T-helper 17 cell (primary cell): ENCODE measurements at places on chromosomes 6 and 20.

DNA sequence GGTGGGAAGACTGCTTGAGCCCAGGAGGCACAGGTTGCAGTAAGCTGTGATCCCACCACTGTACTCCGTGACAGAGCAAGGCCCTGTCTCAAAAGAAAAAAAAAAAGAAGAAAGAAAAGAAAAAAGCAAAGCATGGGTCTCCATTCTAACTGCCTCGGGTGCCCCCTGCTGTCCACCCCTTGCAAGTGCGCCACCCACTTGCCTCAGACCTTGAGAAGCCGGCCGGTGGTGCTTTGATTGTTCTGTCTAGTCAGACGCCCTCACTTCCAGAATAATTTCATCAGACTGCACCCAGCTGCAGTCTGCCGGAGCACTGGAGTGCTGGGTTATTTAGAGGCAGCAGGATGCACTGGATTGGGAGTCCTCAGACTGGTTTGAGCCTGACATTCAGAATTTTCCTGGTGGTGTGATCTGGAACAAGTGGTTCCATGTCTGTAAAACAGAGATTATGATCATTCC lies 17.6 kb upstream of the TM9SF4 start:
- peak; percentile 48 for DNase-seq

GRCh38 chr6:167892835-167893815 lies 66.4 kb downstream of the AFDN start:
- DNase-seq, result no peak

DNA sequence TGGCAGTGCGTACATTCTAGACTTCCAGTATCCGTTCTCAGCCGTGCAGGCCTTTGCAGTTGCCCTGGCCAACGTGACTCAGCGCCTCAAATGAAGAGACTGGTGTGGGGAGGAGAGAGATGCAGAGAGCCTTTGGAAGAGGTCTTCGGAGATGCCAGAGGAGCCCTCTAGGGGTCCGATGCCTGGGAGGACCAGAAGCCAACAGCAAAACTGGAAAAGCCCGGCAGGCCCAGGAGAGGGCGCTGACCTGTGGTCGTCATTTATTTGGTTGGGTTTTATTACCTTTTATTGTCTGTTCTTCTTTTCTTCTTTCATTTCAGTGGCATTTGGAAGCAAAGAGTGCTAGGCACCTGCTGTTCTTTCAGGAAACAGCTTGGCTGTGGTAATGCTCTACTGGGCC lies 53.3 kb upstream of the TMEM181 start:
- DNase-seq, result no peak

GRCh38 chr6:143283887-143284645 lies 166.4 kb downstream of the ADAT2 start:
- no peak for DNase-seq

GRCh38 chr6:63799813-63800212 lies 164.2 kb downstream of the PHF3 start:
- no peak for DNase-seq

- no peak for DNase-seq
Measured at GRCh38 chr20:57898332-57898731, 188.5 kb upstream of the PMEPA1 start.

DNA sequence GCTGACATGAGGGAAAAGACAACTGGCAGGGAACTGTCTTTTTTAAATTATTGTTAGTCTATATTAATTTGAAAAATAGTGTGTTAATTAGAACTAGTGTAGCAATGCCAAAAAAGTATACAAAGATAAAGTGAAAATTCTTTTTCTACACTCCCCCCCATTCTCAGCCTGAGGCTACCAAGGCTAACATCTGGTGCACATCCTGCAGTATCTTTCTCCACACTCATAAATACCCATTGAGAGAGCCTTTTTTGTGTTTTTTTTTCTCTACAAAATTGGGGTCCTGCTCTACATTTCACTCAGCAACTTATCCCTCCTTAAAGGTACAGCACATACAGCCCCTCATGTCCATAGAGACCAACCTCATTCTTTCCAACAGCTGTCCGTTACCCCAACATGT lies 20.7 kb downstream of the PREX1 start:
- no peak for DNase-seq

DNA sequence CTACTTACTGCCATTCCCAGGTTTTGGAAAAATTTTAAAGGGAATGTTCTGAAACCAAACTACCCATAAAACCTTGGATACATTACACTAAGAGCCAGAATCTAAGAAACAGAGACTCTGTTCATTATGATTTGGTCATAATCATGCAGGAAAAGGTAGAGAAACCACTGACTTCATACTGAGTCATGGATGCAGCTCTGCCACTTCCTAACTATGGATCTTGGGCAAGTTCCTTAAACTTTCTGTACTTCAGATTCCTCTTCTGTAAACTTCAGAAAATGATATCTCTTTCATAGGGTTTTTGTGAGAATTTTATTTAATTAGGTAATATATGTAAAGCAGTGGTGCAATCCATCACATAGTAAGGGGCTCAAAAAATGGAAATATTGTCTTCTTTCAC lies 20.0 kb downstream of the PLA2G7 start:
- no peak for DNase-seq

DNA sequence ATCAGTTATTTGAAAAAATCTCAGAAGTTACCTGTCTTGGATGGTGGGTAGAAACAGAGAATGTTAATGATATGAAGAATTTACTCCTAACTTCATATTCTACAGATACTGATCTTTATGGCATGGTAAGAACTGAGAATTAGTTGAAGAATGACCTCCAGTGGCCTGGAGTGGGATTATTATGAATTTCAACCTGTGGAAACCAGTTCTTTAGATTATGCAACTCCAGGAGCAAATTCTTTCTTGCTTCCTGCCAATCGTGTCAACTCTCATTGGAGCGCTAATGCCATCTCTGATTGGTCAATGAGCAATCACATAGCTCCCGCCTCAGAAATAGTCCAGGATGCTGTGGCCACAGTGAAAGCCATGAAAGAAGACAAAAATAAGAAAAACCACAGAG lies 40.6 kb downstream of the LYRM2 start:
- DNase-seq, result no peak

GRCh38 chr6:157259443-157259842 lies 63.9 kb downstream of the TMEM242 start:
- no peak for DNase-seq

DNA sequence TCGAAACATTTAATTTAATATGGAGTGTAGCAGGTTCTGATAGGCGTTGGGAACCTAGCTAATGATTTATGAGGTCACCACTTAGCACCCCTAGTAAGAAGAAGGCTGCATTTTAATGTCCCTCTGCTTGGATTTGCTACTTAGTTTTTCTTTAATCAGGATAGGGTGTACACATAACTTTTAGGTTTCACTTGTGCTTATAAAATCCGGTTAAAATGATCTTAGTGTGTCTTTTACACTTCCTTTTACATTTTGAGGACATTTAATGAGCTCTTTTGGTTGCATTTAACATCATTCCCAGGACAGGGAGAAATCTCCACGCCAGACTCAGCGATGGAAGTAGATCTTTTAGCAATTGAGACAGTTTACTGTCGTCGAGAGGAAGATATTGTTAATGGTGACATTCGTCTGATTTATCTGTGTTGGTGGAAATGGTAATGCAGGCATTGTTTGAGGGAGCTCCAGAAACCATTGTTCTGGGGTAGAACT lies 5.6 kb downstream of the TFAP2A start:
- DNase-seq, result no peak

GRCh38 chr6:27579973-27580372 lies 107.1 kb upstream of the ZNF184 start:
- DNase-seq, result no peak

DNA sequence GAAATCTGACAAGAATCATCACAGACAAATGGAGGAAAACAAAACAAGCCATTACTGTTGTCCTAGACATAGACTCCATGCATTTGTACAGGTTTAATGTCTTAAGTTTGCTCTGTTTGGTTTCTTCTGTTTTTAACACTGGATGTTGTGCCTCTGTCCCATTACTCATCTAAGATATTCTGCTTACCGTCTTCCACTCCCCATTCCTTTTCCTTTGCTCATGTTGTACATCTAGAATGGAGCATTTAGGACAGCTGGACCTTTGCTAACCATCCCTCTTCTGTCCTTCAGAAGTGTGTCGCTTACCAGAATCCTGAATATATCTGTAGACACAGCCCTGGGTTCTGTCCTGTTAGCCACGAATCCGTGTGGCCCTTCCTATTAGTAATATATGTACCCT lies 35.2 kb downstream of the RAB22A start:
- DNase-seq, result no peak

DNA sequence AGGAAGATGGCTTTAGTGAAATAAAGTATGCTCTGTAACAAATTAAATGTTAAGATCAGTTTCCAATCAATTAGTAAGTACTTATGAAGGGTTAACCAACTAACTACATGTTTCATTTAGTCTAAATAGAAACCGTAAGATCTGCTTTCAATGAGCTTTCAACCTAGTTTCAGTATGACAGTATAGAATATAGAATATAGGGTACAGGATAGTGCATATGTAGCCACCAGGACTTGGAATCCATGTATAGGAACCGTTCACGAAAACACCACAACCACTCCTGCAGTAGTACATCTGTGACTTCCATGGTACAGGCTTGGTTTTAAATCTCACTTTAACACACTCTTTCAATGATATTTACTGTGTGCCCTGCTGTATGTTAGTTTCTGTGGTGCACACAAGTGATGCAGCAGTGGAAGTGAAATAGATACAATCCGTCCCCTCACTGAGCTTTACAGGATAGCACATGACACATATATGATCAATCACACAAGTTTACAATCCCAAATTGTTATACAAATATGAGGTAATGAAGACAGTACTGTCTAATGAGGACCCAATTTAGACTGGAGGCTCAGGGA lies 479.7 kb upstream of the MARCKS start:
- no peak for DNase-seq

- no peak for DNase-seq
Measured at GRCh38 chr6:89087881-89088280, 7.3 kb downstream of the PNRC1 start.

GRCh38 chr6:166006900-166007301 lies 160.8 kb downstream of the TBXT start:
- no peak for DNase-seq

DNA sequence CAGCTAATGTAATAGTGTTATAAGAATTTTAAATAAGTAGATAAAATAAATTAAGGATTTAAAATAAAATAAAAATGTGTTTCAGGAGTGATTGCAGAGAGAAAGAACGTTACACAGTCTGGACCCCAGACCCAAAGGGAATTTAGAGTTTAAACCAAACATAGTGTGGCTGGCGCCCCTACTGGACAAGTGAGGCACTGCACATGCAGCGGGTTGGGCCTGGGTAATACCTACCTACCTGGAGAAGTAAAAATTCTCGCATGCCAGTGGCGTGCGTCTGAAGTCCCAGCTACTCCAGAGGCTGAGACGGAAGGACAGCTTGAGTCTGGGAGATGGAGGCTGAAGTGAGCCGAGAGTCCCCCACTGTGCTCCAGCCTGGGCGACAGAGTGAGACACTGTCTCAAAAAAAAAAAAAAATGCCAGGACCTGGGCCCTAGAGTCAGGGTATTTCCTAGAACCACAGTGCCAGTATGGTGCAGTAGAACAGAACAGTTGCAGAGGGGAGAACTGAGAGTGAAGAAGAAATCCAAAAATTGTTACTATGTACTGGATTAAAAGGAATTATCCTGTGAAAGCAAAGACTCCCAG lies 71.4 kb upstream of the TCF21 start:
- DNase-seq, result no peak
